RCC 7860 (cell line): ENCODE measurements at places on chromosomes 5 and 9.
A peak's percentile ranks its signal among the peaks of the same experiment; 100 is the strongest.

GRCh38 chr5:9903801-9904200 is 273.6 kb upstream of the TAS2R1 start:
- no peak for DNase-seq

DNA sequence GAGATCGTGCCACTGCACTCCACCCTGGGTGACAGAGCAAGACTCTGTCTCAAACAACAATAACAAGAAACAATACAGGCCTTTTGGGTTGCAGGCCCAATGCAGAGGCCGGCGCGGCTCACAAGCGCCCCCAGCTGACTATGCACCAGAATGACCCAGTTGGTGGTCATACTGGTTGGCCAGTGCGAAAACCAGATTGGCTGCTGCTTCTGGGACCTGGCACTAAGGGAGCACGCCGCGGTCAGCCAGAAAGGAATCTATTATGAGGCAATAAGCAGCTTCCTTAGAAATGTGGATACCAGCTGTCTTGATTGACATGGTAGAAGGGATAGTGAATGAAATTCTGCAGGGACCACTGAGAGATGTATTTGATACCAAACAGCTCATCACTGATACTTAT is 35.0 kb downstream of the RANBP17 start:
- DNase-seq = no peak

DNA sequence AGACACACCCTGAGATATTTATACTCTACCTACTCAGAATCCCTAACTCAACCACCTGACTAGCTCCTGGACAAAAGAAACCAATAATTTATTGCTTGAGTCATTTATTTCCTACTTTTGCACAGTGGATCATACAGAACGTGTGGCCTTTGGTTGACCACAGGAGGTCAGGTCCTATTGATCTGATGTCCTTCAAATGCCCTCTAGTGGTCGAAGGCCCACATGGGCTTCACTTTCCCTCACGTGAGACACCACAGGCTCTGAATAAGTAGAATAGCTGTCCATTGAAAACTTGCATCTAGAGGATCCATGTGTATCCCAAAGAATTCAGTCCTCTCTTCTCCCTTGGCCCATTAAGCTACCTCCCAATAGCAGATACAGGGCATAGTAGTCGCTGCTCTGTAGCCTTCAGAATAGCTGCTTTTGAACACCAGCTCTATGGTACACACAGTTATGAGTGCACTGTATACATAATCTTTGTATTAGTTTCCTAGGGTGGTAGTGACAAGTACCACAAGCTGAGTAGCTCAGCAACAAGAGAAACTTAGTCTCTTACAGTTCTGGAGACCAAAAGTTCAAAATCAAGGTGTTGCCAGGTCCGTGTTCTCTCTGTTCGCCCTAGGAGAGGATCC is 177.6 kb upstream of the SMARCA2 start:
- DNase-seq = peak; percentile 4

- no peak for DNase-seq
These were observed 604.6 kb upstream of the RGMB start for GRCh38 chr5:98168871-98169270.

DNA sequence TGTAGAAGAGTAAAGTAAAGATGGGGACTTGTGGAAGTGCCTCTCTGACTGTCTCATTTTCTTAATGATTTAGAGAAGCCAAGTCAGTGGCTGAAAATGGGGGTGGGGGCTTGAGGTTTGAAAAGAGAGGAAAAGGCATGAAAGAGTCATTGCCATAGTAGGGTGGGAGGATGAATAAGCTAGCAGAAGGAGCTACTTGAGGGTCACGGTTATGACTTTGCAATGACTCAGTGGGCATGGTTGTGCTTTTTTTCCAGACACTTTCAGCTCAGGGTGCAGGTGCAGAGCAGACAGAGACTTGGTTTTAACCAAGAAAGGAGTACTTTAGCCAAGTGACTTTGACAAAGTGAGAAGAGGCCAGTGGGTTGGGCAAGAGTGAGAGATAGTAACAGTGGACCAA is 117.8 kb downstream of the PTTG1 start:
- peak; percentile 79 for DNase-seq

- no peak for DNase-seq
These were observed 470.0 kb downstream of the EBF1 start for GRCh38 chr5:158629591-158630312.

- DNase-seq = no peak
These were observed 24.1 kb downstream of the AHRR start for GRCh38 chr5:345404-346195.

GRCh38 chr9:1042466-1042865 is 7.7 kb upstream of the DMRT2 start:
- no peak for DNase-seq

DNA sequence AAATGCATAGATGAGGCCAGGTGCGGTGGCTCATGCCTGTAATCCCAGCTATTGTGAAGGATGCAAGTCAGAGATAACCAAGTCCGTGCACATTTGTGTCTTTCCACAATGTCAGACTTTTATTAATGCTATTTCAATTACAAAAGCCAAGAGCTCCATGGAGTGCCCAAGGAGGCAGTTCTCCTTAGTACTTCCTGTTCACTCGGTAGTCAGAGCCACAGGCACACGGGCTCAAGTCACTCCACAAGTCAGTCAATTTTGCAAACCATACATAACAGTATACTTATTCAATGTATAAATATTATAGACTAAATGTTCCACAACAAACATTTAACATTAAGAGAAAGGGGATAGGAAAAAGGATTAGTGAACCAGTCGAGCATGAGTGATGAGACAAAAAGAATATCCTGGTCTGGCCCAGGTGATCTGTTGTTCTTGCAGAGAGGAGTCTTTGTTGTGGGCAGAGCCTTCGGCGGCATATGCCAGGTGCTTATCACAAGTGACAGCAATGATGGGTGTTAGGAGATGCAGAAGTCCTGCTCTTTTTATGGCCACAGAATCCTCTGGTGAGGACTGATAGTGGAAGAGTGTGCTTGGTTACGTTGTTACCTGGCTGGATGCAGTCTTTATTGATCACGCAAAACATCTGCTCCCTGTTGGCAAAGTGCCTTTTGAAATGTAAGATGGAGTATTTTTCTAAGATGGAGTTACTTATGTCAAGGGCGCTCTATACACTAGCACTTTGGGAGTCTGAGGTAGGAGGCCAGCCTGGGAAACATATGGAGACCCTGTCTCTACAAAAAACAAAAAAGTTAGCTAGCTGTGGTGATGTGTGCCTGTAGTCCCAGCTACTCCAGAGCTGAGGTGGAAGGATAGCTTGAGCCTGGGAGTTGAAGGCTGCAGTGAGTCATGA is 167.0 kb upstream of the FBXL17 start:
- no peak for DNase-seq

- DNase-seq = no peak
These were observed 1.5 kb downstream of the UAP1L1 start for GRCh38 chr9:137078701-137079400.

DNA sequence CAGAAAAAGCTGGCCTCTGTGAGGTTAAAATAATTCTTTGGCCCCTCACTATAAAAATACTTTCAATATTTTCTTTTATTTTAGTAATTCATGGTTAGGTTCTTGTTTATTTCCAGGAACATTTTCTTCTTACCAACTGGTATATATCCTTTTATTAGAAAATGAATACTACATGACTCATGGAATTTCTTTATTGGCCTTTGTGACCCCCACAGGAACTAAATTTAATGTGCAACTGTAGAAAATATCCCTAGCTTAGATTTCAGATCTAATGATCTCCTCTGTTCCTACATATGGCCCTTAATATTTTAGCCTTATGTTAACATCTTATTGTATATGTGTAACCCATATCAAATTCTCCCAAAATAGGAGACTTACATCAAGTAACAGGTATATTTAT is 429.9 kb downstream of the NR2F1-AS1 start:
- DNase-seq = no peak

- DNase-seq = peak; percentile 75
These were observed 4.1 kb upstream of the ADRA1B start for GRCh38 chr5:159912033-159912800.

GRCh38 chr5:143968071-143968878 is 156.3 kb downstream of the HMHB1 start:
- peak; percentile 50 for DNase-seq

DNA sequence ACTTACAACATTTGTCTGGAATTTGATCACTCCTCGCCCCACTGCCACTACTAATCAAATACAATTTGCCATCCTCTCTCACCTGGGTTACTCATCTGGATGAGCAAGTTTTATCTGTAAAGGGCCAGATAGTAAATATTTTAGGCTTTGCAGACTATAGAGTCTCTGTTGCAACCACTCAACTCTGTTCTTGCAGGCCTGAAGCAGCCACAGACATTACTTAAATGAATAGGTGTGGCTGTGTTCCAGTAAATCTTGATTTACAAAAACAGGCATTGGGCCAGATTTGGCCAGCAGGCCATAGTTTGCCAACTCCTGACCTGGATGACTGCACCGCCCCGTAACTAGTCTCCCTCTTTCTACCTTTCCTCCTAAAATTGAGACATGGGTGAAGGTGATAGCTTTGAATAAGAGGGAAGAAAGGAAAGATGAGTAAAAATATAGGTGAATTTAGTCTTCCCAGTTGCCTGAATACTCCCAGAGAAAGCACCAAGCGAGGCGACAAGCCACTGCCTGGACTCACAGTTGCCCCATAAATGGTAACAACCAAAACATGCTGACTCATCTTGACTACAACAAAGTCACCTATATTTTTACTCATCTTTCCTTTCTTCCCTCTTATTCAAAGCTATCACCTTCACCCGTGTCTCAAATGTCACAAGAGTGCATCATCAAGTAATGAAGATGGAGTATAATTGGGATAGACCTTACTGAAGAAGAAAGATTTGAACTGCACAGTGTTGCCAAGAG is 32.5 kb upstream of the SCAMP1 start:
- no peak for DNase-seq

GRCh38 chr9:95003689-95004410 is 277.4 kb downstream of the AOPEP start:
- DNase-seq = peak; percentile 41

DNA sequence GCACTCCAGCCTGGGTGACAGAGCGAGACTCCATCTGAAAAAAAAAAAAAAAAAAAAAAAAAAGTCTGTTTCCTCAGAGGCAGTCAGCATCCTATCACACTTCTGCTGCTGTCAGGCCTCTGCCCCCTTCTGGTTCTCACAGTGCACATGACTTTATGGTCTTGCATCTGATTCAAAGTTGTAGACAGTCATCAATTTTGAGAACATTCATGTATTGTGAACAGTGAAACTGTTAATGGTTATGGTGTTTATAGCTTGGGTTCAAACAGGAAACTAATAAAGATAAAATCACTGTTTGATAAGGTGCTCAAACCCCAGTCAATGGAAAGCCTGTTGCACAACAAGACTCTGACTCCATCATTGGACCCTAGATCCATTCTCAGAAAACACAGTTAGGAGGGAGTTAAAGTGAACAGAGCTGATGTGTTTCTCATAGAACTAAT is 61.4 kb downstream of the FOXD1 start:
- no peak for DNase-seq

GRCh38 chr9:21974343-21974721 is 19.9 kb downstream of the CDKN2A start:
- DNase-seq = no peak

DNA sequence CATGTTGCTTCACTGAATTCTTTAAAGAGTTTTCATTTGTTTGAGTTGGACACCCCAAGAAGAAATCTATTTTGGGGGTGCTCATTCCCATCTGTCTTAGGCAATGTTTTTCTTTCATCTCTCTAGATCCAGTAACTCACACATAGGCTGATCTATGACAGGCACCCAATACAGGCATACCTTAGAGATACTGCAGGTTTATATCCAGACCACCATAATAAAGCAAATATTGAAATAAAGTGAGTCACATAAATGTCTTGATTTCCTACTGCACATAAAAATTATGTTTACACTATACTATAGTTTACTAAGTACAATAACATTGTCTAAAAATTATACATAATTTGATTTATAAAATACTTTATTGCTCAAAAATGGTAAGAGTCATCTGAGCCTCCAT is 364.5 kb downstream of the MTRR start:
- no peak for DNase-seq

DNA sequence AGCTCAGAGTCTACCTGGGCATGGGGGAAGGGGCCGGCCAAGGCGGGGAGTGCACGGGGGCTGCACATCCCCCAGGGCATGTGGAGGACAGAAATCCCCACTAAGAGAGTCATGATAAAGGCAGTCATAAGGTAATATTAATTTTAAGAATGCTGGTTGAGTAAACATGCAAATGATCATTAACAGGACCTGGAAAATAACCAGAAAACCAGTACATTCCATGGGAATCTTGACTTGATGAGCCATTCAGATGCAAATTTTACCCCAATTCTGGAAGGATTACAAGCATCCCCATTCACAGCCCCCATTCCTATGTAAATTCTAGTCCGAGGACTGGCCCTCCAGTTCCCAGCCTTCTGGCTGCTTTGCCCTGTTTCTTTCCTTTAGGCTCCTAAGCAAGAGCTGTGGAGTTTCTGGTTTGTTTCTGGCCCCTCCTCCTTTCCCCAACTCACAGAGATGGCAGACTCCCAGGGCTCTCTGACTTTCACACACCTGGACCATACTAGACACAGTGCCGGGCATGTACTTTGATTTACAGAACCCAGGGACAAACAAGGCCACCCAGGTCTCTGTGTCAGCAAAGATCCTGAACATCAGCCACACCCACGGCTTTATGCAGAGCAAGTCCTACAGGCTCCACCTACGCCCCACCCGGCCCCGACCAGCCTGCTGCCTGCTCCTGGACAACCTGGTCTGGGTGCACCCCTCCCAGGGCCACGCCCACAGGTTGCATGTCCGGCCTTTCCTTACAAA is 62.7 kb downstream of the SEMA4D start:
- DNase-seq = no peak

- no peak for DNase-seq
These were observed 178.8 kb upstream of the CDH10 start for GRCh38 chr5:24823625-24824024.

GRCh38 chr5:61332358-61332749 is 296 bp downstream of the ZSWIM6 start:
- no peak for DNase-seq
